ENCODE measurements at places on chromosomes 2 and 18. TPM values are rescaled to one million over a fixed set of nuclear protein-coding genes. Genes with fewer than 3 reads are reported as not detected.
A peak's percentile ranks its signal among the peaks of the same experiment; 100 is the strongest.

DSG1 gene
- not detected for total RNA-seq

CPLX4 gene
- not detected for total RNA-seq

C2orf81 gene
- total RNA-seq, result 0.37 TPM

FOXI3 gene
- total RNA-seq, result not detected

DNA sequence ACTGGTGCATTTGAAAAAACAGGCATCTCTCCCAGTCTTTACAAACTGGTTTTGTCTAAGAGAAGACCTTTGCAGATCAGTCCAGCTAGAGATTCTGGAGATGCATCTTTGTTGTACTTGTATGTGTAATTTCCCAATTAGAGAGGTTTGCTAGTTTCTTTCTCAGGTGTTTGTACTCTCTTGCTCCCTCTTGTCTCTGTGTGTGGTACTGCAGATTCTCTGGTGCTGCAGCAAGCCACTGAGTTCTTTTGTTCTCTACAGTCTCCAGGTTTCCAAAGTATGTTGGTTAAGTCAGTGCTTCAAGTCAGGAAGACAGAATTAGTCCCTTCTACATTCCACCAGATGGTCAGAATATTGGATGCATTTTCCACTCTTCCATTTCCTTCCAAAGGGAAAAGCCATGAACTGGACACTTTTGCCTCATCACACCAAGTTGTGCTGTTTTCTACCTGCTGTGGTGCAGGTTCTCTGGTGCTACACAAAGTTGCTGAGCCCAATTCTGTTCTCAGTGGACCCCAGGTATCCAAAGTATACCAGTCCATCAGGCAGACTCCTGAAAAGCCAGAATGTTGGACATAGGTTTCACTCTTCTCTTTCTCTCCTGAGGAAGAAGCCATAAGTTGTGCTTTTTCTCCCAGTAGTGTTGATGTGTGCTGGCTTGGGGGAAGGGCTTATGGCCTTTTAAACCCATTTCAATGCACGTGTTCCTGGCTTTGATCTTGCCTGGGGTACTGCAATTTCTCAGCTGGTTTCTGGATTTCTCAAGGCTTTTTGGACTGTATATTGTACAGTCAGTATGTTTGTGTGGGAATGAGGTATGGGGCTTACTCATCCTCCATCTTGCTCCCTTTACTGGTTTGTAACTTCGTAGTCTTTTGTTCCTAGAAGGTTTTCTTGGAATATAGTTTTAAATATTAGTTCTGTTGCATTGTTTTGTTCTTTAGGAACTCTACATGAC is 29.8 kb downstream of the EPC2 start:
- peak; percentile 14 for DNase-seq

- DNase-seq, result peak; percentile 93
These were observed 33.2 kb upstream of the FOSL2 start for GRCh38 chr2:28359222-28360057.

- DNase-seq, result peak; percentile 37
These were observed 343.6 kb upstream of the SYT4 start for GRCh38 chr18:43620936-43621335.

- peak; percentile 57 for DNase-seq
These were observed 47.4 kb downstream of the TRPM8 start for GRCh38 chr2:233964581-233964980.

DNA sequence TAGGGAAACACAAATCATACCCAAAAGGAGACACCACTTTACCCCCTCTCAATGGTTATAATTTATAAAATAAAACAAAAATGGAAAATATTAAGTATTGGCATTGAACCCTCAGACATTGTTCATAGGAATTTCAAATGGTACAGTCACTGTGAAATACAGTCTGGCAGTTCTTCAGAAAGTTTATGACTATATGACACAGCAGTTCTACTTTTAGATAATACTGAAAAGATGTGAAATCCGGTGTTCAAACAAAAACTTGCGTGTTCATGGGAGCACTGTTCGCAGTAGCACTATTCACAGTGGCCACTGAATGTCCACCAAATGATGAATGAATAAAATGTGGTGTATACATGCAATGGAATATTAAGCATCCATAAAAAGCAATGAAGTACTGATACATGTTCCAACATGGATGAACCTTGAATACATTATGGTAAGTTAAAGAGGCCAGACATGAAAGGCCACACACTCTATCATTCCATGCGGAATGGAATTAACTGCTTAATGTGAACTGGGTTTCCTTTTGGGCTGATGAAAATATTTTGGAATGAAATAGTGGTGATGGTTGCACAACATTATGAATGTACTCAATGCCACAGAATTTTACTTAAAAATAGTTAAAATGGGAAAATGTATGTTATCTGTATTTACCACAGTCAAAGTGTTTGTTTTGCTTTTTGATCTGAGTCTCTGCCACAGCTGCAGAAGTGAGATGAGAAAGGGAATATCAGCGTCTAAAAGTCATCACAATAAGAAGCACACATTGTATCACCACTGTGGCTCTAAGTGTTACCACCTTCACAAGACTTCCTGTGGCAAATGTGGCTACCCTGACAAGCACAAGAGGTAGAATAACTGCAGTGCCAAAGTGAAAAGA is 864.6 kb downstream of the SUCLG1 start:
- no peak for DNase-seq

- DNase-seq, result no peak
These were observed 10.1 kb upstream of the SANBR start for GRCh38 chr2:61055557-61055956.

- no peak for DNase-seq
These were observed 1.5 kb downstream of the GIGYF2 start for GRCh38 chr2:232698556-232699091.

- DNase-seq, result no peak
These were observed 25.4 kb downstream of the WDR75 start for GRCh38 chr2:189466656-189467055.

DNA sequence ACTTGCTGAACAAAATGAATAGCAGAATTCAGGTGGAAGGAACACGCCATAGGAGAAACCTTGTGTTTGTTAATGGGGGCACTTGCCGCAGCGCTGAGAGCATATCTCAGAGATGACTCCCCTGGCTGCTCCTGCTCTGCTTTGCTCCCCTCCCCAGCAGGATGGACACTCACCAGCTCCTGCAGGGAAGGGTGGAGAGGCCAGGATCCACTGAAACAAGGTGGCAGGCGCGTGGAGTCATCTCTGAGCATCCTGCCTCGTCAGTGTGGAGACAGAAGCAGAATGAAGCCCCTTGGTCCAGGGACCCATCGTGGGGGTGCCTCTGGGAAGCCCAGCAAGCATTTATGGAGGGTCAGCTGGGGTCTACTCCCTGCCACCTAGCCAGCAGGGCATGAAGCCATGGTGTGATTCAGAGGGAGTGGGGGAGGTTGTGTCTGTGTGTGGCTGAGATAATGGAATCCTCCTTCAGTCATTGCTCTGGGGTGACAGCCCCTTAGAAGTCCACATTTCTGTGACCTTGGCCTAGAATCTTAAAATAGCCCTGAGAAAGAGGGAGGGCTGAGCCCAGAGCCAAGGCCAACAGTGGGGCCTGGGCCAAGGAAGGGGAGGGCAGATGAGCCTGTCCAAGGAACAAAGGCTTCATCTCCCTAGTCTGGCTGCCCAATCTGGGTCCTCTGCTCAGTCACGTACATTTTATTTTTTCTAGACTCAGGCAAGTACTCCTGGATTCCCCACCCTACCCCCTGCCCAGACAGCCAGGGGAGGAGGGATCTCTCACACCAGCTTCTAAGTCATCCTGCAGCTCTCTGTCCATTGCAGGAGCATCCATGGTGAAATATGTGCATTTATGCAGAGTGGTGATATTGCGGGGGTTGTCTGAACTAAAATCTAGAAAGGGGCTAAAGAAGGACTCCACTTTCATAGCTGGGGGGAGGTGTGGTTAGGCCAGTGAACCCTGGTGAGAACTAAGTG is 215.4 kb downstream of the ZBTB7C start:
- no peak for DNase-seq

DNA sequence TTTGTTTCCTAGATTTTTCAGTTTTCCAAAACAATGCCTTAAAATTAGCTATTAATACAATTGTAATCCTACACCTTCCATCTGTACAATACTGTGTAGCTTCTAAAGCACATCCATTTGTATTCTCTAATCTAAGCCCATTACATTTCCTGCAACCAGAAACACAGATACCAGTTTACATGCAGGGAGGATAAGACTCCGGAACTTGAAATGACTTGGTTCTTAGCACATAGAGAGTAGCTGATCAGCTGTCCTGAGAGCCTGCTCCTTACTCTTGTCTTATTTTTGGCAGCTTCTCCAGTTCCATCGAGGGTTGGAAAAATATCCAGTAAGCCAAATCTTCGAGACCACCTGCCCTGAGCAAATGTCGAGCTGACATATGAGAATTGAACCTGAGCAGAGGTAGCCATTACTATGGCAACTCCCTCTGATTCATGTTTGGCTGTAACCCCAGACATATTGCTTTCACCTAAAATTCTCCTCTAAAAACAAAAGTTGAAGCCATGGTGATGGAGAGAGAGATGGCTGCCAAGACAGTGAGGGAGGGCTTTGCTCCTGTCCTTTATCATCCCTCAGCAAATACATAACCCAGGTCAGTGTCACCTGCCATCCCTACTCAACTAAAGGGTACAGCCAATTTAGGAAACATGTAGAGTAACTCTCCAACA is 542.8 kb downstream of the IRS1 start:
- DNase-seq, result peak; percentile 11
